GM13977 (cell line): ENCODE measurements at places on chromosomes 2 and 18.

GRCh38 chr18:13889671-13890070, 25.7 kb downstream of the MC2R start:
- no peak for DNase-seq

- peak; percentile 59 for DNase-seq
Observed at GRCh38 chr2:207873794-207874193, 104.1 kb upstream of the FZD5 start.

- DNase-seq, result no peak
Observed at GRCh38 chr18:23857164-23857552, 157.4 kb upstream of the TTC39C start.

- no peak for DNase-seq
Observed at GRCh38 chr2:43763091-43763490, 10.7 kb upstream of the DYNC2LI1 start.

DNA sequence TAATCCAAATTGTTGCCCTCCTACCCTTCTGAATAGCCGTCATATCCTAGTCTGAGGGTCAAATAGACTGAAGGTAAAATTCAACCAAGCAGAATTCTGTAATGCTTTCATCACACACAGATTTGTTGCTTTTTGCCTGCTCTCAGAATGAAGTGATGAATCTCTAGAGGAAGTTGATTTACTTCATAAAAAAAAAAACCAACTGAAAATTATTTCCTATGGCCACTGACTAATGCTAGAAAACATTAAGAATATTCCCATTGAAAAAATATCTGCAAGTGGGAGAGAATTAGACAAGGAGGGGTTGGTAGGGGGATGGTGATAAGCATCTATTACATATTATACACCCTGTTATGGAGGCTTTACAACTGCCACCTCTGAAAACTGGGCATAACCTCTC, 2.3 kb upstream of the IL1RL2 start:
- no peak for DNase-seq

- no peak for DNase-seq
Observed at GRCh38 chr2:33219114-33219513, 257.3 kb upstream of the RASGRP3 start.

DNA sequence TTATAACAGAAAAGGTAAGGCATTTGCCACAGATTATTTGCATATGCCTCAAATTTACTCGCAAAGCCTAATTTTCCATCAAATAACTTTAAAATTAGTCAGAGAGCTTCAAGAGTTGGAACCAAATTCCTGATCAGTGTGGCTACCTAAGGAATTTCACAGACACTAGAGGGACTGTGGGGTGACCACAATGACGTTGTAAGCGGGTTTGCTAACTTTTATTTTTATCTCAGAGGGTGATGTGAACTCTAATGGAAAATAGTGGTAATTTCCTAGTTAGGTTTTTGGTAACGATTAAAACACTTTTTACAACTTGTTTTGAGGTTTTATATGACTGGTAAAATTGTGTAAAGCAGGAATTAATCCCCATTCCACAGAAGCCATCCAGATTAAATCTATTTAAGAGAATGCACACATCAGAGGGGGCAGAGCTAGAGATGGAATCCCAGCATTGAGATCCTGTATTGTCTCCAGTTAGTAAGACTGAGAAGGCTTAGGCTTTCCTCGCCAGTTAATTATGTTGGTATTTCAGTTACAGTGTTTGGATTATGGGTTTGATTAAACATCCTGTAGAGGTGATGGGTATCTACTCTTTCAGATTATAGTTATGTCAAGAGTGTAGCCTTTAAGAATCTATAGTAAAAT, 129.0 kb downstream of the GPD2 start:
- no peak for DNase-seq

GRCh38 chr18:6414723-6415417, at the start of gene L3MBTL4:
TSS of gene L3MBTL4 (minus strand) at chr18:6414911. CDS start at chr18:6311625, 103,286 bp downstream.
- peak; percentile 77 for DNase-seq

DNA sequence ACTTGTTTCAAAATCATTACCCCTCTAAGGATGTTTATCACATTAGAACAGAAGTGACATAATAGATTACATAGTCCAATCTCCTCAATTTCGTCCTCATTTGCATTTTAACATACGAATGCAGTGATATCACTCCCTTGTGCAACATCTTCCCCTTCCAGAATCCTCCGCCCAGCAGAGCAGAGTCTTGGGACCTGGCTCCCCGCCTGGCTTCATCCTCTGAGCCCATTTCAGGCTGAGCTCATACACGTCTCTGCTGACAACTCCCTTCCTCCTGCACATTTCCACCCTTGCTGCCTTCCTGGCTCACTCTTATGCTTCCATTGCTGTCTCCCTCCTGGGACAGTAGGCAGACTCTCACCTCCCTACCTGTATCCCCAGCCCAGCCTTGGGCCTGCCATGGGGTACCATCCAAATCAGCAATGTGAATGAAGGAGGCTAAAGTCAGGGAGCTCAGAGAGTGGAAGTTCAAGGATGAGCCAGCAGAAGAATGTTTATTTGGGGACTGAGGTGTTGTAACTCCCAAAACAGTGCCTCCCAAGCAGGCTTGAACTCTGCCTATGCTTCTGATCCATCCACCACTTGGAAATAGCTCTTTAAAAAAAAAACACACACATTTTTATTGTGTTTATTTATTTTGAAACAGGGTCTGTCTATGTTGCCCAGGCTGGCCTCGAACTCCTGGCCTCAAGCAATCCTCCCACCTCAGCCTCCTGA, 165.2 kb downstream of the TMEM200C start:
- DNase-seq, result no peak

DNA sequence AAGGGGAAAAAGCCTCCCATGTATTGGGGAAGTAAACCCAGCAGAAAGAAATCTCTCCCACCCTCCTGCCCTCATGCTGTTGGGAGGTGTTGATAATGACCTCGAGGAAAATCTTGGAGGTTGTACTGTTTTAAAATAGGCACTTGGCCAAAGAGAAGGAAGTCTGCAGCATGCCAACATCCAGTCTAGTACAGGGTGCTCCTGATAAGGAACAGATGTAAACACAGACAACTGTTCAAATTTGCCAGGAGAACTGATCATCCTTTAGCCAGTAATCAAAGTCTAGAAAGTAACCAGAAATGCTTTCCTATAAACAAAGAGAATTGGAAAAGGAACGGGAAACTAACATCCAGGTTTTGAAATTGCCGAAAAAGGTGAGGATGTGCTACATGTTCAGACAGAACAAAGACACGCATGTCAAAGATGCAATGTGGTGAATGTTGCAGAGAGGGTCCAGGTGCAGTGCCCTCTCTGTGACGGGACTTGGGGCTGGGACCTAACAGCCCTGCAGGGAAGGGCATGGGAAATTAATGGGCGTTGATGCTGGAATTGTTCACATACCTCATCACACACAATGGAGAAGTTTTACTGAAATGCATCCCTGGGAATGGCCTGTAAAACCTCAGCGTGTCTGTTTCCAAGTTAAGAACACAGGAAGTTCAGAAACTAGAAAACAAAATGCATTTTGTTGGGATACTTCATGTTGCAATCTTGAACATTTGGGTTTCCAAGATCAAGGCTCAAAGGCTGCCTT, 125.7 kb upstream of the RND3 start:
- no peak for DNase-seq

GRCh38 chr2:200625958-200626363, 40.1 kb downstream of the AOX1 start:
- no peak for DNase-seq

GRCh38 chr2:121532894-121533293, 2.2 kb downstream of the RNU4ATAC start:
- DNase-seq, result no peak

DNA sequence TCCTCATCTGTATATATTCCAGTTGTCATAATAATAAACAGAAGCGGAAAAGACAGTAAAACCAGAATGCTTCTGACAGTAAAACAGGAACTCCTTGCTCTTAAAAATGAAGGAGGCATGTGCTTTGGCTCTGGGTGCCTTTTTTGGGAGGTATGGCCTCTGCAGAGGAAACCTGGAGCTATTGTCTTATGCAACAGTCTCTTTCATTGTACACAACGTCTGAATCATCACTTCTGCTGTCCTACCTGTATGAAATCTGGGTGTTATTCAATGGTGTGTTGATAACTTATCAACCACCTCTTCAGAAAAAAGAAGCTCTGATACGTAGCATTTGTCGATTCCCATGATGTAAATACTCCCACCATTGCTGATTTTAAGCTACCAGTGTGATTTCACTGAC, 64.8 kb downstream of the CDCA7 start:
- DNase-seq, result no peak

- no peak for DNase-seq
Observed at GRCh38 chr2:11552260-11552638, 18.4 kb downstream of the GREB1 start.

GRCh38 chr2:147389218-147389617, 455.6 kb upstream of the ACVR2A start:
- DNase-seq, result no peak

DNA sequence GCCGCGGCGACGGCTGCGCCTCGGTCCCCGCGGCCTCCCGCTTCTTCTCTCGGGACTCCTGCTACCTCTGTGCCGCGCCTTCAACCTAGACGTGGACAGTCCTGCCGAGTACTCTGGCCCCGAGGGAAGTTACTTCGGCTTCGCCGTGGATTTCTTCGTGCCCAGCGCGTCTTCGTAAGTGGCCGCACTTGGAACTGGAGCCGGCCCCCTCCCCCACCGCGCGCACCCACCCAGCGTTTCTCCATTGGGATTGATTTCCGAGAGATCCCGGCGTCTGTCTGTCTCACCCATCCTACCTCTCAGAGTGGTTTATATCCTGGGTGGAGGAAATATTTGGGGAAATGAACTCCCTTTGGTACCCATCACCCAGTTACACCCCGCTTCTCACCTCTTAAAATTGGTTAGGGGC, 498 bp downstream of the ITGAV start:
- DNase-seq, result peak; percentile 12

DNA sequence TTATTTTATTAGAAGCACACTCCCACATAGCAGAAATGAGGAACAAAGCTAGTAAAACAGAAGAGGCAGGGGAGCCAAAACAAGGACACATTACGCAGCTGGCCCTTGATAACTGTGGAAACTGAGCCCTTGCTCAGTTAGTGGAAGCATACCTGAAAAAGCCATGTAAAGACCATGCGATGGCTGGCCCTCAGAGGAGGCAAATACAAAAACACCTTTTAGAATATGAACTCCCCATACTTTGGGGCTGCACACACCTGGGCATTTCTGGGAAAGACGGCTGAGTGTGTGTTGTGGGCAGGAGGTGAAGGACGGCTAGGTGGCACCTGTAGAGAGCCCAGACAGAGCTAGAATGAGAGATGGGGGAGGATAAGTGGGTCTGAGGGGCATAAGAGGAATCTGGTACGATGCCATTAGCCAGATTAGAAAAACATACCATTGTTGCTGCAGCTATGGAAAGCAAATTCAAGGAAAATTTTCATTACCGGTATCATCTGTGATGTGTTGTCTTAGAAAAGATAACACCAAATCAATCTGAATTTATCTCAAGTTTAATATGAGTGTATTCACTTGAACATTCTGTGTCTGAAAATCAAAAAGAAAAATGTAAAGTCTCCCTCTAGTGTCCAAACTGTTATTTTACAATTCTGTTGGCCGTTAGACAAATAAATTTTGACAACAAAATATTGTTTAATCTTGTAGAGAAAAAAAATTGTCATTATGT, 45.2 kb upstream of the SULT1C3 start:
- DNase-seq, result peak; percentile 12

DNA sequence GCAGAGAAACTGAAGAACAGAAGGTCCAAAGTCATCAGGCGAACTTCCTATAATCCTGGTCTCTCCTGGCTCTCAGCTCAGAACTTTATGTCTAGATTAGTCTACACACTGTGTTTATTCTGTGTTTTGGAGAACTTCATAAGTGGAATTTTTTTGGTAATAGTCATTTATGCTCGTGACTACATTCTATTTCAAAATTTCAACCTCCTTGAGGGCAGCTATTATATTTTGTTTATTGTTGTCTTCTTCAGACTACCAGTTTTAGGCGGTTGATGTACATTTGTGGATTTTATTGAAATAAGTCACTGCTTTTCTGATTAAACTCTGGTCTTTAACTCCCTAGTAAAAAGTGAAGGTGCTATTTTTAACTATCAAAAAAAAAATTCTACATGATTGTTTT, 816.6 kb downstream of the SATB2 start:
- no peak for DNase-seq

- no peak for DNase-seq
Observed at GRCh38 chr18:40133253-40133652, 1821.8 kb upstream of the PIK3C3 start.

- DNase-seq, result no peak
Observed at GRCh38 chr18:35130236-35130635, 89.0 kb downstream of the MAPRE2 start.

GRCh38 chr18:23181547-23181946, 46.3 kb downstream of the CABLES1 start:
- DNase-seq, result no peak

DNA sequence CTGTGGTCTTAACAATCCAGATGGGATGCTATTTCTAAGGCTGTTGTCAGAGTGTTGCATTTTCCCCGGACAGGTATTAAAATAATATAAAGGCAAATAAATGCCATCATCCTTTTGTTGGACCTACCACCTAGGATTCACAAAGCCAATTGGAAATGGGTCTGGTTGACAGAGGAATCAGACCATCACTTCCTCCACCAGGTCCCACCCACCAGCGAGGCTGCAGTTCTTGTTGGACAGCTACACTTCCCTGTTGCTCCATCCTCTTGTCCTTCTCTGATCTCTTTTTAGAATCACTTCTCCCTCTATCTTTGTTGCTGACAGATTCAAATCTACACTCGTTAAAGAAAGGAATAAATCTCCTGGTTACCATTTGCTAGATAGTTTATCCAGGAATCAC, 1.1 kb downstream of the TMEM169 start:
- DNase-seq, result no peak

GRCh38 chr18:47558110-47558750, 306.8 kb upstream of the SKOR2 start:
- DNase-seq, result no peak

DNA sequence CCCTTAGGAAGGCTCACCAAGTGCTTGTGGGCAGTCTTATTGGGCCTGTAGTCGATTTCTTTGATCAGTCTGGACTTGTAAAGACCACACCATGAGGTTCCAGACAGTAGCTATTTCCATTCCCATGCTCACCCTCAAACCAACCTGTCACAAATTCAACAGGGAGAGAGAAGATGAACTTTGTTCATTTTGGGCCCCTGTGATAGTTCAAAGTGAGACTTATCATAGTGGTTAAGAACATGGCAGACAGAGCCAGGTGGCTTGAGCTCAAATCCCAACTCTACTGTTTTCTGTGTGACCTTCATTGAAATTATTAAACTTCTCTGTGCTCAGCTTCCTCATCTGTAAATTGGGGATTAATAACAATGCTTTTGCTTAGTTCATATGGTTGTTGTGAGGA, 53.9 kb upstream of the CTLA4 start:
- no peak for DNase-seq

DNA sequence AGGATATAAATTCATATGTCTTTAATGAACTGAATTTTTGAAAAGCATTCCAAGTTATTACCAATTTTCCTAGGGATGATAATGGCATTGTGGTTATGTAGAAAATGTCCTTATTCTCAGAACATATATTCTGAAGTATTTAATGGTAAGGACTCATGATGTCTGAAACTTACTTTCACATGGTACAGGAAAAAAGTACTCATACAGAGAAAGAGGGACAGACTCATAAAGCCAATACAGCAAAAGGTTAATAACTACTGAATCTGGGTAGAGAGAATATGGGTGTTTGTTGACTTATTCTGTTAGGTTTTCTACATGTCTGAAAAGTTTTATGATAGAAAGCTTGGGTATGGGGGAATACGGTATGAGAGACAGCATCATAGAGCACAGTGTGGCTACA, 84.3 kb upstream of the SERTAD2 start:
- DNase-seq, result no peak
